Choroid plexus epithelial cell (primary cell): ENCODE measurements at places on chromosomes 1 and 21.

DNA sequence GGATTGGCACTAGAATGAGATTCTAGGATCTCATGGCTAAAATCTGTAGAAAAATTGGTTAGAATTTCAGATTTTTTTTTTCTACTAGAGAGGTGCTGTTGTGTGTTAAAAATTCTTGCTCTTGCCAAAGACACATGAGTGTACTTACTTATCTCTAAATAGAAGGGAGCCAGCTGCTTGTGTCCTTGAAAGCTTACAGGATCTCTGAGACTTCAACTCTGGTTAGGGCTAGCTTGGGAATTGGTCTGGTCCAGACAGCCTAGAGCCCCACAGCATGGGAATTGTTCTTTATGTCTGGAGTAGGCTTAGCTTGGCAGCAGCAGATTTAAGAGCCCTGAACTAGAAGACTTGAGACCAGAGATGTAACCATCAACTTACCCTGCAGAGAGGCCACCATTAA is 37.3 kb downstream of the MACO1 start:
- peak; percentile 52 for DNase-seq

DNA sequence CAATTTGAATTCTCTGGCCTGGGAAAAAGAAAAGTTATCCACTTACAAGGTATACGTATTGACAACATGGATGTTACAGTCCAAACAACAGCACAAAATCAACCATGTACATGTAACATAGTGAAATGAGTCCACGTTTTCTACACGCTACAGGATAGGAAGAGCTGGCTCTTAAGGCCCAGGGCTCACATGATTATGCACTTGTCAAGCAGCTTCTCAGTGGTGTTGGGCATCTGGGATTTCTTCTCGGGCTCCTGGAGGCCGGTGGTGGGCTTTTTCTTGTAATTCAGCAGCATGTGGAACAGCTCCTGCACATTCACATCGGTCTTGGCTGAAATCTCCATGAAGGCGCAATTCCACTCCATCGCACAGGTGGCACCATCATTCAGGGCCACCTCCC is 4.0 kb downstream of the DIRAS3 start:
- no peak for DNase-seq

GRCh38 chr1:23875382-23875781 is 7.3 kb upstream of the FUCA1 start:
- DNase-seq = no peak

- DNase-seq = no peak
Observed at GRCh38 chr1:21212126-21212525, 35.4 kb upstream of the EIF4G3 start.

GRCh38 chr1:116908820-116909511 is 750 bp upstream of the PTGFRN start:
- DNase-seq = no peak

- DNase-seq = peak; percentile 72
Observed at GRCh38 chr1:32201011-32201855, 838 bp downstream of the CCDC28B start.

GRCh38 chr1:155174324-155175280 is 953 bp downstream of the TRIM46 start:
- peak; percentile 37 for DNase-seq

DNA sequence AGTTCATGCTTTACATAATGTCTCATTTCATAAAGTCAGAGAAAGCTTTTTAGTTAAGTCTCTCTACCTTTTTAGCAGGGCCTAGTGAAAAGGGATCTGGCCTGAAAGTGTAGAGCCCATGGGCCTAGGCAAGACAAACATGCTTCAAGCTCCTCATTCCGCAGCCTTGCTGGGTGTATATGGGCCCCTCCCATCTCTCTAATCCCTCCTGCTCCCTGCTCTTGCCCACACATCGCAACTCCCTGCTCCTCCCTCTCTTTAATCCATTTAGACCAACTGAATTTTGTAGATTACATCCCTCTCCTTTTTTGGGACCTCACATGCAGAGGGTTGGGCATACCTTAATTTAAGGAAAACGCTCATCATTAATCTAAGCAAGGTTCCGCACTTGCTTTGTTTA is 42.3 kb upstream of the CCDC190 start:
- DNase-seq = no peak

GRCh38 chr21:41867313-41867712 is 11.8 kb downstream of the PRDM15 start:
- no peak for DNase-seq

DNA sequence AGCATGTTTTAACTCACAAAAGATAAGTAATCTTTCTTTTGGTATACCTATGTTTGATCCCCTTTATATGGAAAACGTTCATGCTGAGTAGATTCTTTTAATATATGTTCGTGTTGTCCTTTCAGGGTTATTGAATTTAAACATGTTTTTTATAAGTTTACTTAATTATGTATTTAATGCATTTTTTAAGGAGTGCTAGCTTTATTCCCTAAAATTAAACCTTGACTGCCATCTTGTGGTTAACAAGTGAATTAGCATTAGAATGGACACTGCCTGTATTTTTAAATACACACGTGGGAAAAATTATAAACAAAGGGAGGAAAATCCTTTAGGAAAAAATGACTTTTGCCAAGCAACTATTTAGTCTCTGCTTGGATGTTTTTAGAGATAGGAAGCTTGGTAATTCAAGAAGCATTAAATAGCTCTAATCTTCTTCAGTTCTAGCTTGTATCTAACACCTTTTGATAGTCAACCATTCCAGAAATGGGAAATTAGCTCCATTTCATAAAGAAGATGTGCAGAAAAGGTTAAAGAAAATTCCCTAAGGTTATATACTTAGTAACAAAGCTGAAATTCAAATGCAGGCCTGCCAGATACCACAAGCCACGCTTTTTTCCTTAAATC is 43.0 kb downstream of the UBE2U start:
- DNase-seq = peak; percentile 65
